ENCODE measurements at places on chromosomes 2 and 18.

- DNase-seq: no peak
Observed at GRCh38 chr2:233446121-233446520, 91.8 kb downstream of the DGKD start.

DNA sequence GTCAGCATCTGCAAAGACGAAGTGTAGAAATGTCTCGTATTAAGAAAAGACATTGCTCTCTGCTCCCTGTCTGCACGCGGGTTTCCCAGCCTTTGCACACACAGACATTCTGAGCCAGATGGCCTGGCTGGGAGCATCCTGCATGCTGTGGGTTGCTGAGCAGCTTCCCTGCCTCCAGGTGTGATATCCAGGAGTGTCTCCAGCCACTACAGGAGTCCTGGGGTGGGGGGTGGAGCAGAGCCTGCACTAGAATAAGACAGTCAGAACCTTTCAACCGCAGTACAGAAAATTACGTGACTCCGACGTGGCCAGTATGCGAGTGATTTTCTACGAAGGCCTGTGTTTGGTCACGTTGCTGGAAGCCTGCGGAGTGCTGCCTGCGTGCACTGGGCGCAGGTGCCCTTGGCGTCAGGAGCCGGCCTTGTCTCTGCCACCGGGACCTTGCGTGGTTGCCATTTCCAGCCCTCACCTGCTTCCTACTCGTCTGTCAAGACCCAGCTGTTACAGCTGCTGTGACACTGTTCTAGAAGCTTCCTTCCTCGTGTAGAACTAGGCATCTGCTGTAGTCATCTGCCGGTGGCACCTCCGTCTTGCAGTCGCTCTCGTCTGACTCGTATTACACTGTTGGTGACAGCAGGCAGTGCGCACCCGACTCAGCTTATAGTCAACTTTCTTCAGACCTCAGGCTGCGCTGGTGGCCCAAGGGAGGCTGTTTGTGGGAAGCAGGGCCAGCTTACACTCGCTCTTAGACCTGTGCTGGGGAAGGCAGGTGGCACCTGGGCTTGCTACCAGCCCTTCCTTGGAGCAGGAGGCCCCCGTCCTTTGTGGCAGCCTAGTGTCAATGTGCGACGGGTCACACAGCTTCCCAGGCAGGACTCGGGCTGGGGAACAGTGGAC, 11.2 kb downstream of the CTDP1 start:
- no peak for DNase-seq

DNA sequence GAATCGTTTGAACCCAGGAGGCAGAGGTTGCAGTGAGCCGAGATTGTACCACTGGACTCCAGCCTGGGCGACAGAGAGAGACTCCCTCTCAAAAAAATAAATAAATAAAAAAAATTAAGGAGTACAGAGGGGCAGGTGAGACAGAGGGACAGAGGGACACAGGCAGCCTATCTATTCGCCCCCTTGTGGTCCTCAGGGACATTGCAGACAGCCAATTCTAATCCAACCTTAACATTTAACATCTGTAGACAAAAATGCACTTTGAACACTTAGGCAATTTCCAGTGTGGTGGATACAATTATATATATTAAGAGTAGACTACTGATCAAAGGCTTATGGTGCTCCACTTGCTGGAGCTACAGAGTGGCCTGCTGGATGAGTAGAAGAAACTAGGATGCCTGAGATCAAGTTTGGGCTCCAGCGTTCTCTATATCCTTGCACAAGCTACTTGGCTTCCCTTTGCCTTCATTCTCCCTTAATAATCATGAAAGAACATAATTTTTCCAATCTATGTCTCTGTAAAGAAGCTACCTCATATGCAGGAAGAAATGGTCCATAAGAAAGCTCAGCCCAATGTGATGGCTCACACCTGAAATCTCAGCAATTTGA, 8.2 kb upstream of the SMARCAL1 start:
- DNase-seq: peak; percentile 58

- no peak for DNase-seq
Observed at GRCh38 chr2:186755066-186755465, 61.2 kb downstream of the FAM171B start.

- no peak for DNase-seq
Observed at GRCh38 chr2:143482771-143483170, 353.6 kb downstream of the ARHGAP15 start.

- DNase-seq: no peak
Observed at GRCh38 chr18:12333506-12334290, 25.7 kb downstream of the TUBB6 start.

- no peak for DNase-seq
Observed at GRCh38 chr2:67626656-67627055, 229.5 kb downstream of the ETAA1 start.

- DNase-seq: no peak
Observed at GRCh38 chr2:179987916-179988315, 19.2 kb downstream of the CWC22 start.

DNA sequence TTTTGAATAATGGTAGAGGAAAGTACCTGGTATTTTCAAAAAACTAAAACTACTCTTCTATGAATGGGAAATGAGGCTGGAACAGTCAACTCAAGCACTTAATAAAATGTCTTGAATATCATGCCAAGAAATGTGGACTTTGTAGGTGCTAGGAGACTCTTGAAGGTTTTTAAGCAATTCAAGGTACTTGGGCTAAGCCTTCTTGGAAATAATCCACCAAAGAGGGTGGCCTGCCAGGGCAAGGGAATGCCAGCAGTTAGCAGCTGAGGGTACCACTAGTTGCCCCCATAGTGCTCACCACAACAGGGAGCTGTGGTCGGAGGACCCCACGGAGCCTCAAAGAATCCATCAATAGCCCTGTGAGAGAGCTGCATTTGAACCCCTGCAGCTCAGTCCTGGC, 14.6 kb upstream of the ACYP2 start:
- DNase-seq: no peak

- no peak for DNase-seq
Observed at GRCh38 chr2:105912081-105912480, 167.4 kb downstream of the NCK2 start.

- no peak for DNase-seq
Observed at GRCh38 chr2:18987592-18988073, 370.8 kb downstream of the OSR1 start.

GRCh38 chr2:222217712-222218111, 81.1 kb downstream of the PAX3 start:
- DNase-seq: no peak

- DNase-seq: no peak
Observed at GRCh38 chr2:69054431-69054830, 41.5 kb downstream of the ANTXR1 start.

DNA sequence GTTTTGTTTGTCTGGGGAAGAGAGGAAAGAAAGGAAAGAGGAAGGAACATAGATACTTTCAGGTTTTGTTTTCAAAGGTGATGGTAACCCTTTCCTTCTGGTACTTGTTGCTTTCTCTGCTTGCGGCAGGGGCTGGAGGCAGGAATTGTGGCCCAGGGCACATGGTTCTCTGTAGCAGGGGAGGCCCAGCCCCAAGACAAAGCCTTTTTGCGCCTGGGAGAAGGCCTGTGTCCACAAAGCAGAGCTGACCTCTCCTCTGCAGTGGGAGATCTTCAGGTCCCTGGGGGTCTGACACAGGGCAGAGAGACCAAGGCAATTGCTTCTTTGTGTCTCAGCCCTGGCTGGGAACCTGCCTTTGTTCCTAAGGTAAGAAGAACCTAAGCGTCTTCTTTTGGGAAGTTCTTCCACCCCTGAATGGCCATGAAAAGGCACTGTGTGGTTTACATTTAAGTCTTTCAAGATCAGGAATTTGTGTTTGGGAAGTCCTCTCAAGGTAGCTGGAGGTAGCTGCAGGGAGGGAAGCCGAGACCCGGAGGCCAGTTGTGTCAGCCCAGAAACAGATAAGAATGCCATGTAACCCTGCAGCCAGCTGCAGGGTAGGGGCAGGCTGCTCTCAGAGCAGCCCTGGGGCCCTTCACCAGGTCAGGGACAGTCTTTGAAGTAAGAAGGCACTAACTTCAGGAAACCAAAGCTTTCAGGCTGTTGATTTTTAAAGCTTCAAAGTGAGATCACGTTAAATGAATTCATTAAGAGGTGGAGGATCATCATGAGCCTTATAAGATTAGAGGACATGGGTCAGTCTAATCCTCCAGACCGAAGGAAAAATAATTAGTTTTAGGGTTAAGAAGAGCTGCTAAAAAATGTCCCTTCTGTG, 119.3 kb downstream of the STPG4 start:
- no peak for DNase-seq

DNA sequence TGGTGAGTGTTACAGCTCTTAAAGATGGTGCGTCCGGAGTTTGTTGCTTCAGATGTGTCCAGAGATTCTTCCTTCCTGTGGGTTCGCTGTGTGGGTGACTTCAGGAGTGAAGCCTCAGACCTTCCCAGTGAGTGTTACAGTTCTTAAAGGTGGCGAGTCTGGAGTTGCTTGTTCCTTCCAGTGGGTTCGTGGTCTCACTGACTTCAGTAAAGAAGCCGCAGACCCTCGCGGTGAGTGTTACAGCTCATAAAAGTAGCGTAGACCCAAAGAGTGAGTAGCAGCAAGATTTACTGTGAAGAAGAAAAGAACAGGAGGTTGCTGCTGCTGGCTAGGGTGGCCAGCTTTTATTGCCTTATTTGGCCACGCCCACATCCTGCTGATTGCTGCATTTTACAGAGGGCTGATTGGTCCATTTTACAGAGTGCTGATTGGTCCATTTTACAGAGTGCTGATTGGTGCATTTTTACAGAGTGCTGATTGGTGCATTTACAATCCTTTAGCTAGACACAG, 34.0 kb upstream of the SPTBN1 start:
- peak; percentile 25 for DNase-seq

- no peak for DNase-seq
Observed at GRCh38 chr18:54250846-54251261, 18.5 kb upstream of the POLI start.

- no peak for DNase-seq
Observed at GRCh38 chr18:79000997-79001396, 21.4 kb downstream of the SALL3 start.

DNA sequence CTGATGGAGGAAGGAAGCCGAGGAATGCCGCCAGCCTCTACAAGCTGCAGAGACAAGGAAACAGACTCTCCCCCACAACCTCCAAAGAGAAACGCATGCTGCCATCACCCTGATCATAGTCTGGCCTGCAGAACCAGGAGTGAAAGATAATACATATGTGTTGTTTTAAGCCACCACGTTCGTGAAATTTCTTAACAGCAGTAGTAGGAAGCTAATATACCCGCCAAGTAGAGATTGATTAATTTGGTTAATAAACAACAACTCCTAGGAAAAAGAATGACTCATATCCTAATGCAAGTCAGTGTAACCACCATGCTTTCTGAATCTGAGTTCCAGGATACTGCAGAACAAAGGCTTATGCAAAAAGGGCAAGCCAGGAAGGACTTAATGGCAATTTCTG, 36.6 kb downstream of the LONRF2 start:
- DNase-seq: no peak

DNA sequence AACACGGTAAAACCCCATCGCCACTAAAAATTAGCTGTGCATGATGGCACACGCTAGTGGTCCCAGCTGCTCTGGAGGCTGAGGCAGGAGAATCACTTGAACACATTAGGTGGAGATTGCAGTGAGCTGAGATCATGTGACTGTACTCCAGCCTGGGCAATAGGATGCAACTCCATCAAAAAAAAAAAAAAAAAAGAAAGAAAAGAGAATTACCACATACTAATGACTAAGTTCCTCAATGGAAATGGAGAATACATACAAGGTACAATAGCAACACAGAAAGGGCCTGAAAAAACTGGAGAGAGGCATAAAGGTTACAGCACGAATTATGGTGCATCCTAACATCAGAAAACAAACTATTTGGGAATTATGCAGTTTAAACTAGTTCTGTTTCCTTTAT, 81.3 kb downstream of the CDH2 start:
- DNase-seq: no peak

GRCh38 chr18:9365406-9365805, 30.8 kb downstream of the TWSG1 start:
- DNase-seq: no peak

GRCh38 chr2:228917220-228917619, 353.9 kb downstream of the PID1 start:
- no peak for DNase-seq

- DNase-seq: no peak
Observed at GRCh38 chr2:224157655-224158054, 118.6 kb upstream of the SERPINE2 start.

- no peak for DNase-seq
Observed at GRCh38 chr18:77055429-77056300, 76.9 kb downstream of the MBP start.

DNA sequence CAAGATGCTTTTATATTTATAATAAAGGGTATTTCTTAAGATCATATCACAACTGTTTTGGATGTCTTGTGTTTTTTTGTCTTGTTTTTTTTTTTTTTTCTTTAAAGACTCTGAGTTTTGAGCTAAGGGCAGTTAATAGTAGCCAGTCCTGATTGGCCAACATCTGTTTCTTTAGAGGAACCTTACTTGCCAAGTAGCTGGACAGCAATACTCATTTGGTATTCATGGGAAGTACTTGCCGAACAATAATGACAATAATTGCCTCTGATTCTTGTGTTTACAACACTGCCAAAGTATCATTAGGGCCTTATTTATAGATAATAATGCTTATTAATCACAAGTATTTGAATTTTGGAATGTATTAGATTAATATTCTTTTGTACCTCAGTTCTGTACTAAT, 17.1 kb upstream of the POU3F3 start:
- DNase-seq: no peak

DNA sequence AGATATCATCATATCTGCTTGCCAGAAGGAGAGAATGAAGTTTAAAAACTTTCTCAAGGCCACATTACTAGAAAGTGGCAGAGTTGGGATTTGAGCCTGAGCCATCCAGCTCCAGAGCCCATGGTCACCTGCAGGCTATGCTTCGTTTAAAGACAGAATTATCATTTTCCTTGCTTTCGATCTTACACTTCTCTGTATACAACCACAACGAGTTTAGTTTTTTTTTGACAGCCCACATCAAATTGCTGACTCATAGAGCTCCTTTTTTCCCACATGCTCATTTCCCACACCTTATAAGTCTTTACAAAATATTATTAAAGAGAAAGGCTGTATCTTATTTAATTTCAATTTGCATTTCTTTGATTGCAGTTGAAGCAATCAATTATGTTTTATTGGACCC, 6.5 kb downstream of the PLEK start:
- DNase-seq: no peak

DNA sequence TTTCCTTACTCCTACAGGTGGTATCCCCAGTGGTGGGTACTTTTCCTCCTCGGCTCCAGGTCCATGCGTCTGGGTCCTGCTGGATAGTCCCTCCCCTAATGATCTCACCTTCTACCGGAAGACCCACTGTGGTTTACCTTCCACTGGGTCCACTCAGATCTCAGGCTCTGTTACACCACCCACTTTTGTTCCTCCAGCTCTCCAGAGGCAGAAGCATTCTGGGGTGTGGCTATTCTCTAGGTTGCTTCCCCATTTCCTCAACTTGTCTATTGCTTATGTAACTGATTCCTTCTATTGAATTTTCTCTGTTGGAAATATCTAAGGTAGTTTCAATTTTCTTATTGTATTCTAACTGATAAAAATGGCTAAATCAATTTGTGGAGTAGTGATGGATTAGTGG, 87.6 kb upstream of the GALNT5 start:
- DNase-seq: no peak

Measured in activated CD4-positive, alpha-beta T cell treated with anti-CD3 and anti-CD28 coated beads, Interleukin-2, amount 50 U/mL, for 48 hours (primary cell).